ENCODE measurements at places on chromosomes 7 and 10.

DNA sequence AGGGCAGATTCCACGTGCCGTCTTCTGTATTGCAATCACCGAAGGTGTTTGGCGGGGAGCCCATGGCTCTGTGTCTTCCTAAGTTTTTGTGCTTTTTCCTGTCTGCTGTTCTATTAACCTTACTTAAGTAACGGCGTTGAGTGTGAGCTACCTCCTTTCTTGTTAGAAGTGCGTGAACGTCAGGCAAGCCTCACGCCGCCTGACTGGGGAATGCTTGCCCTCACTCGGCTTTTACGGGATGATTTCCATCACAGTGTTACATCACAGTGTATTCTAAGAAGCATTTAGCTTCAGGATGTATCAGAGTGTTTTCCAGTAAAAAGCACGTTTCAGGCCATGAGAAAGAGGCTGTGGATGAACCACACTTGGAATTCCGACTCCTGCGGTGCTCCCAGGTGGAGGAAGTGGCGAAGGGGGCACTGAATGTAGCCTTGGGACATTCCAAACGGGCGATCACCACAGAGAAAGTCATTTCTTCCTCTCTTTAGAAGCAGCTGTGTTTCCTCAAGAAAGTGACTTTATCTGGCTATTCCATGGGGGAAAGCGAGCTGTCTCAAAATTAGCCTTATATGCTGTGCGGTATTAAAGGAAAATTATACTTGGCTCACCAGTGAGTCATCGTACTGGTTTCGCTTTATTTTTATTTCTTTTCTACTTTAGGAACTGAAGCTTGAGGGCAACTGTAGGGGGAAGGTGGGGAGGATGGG, 290.7 kb downstream of the KLF6 start:
- H3K4me3 ChIP-seq: no peak overlapping the region
- DNase-seq: no peak
- H3K36me3 ChIP-seq: no peaks in the 10 kb centered on the region
- no peak overlapping the region for H3K27ac ChIP-seq

GRCh38 chr10:89693176-89693575, 8.2 kb upstream of the KIF20B start:
- H3K4me1 ChIP-seq: no peaks in the 10 kb centered on the region
- no peak overlapping the region for H3K27ac ChIP-seq
- DNase-seq: no peak
- no peaks in the 10 kb centered on the region for H3K27me3 ChIP-seq
- H3K4me3 ChIP-seq: no peak overlapping the region
- no peaks in the 10 kb centered on the region for H3K36me3 ChIP-seq

GRCh38 chr10:86215046-86215445, 151.5 kb downstream of the GRID1 start:
- no peak overlapping the region for H3K27ac ChIP-seq
- H3K4me1 ChIP-seq: no peaks in the 10 kb centered on the region
- H3K27me3 ChIP-seq: no peaks in the 10 kb centered on the region
- no peak for DNase-seq
- H3K4me3 ChIP-seq: no peak overlapping the region
- H3K36me3 ChIP-seq: no peaks in the 10 kb centered on the region

GRCh38 chr7:123096434-123096833, 100.9 kb upstream of the TAS2R16 start:
- no peaks in the 10 kb centered on the region for H3K36me3 ChIP-seq
- no peak overlapping the region for H3K27ac ChIP-seq
- H3K4me3 ChIP-seq: no peak overlapping the region

GRCh38 chr10:526651-527312, 162.7 kb downstream of the DIP2C start:
- no peaks in the 10 kb centered on the region for H3K36me3 ChIP-seq
- H3K4me3 ChIP-seq: no peak overlapping the region
- no peaks in the 10 kb centered on the region for H3K4me1 ChIP-seq

DNA sequence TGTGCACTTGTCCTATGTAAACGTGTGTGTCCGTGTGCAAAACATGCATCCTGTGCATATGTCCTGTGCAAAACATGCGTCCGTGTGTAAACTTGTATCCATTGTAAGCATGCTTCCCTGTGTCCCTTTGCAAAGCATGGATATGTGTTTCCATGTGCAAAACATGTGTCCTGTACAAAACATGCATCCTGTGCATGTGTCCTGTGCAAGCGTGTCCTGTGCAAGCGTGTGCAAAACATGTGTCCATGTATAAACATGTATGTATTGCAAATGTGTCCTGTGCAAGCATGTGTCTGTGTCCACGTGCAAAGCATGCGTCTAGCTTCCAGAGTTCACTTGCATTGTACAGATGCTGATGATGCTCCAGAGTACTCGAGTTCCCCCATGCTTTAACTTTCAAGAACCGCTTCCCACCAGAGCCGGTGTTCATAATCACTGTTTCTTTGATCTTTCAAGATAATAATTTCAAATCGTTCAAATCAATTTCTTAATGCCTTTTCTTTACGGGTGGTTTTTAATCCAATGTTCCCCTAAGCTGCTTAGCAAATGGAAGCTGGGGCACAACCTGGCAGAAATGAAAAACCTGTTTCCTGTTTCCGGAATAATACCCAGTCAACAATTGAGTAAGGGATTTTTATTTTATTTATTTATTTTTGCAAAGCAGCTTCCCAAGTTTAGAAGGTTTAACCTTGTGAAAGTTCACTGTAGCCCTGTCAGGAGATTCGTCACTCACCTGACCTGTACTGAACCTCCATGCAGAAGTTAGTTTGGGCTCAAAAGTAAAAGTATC, 641 bp upstream of the ASB13 start:
- no peak for DNase-seq
- H3K27me3 ChIP-seq: no peaks in the 10 kb centered on the region
- H3K36me3 ChIP-seq: peaks cover 5% of the 10 kb centered on the region
- H3K4me3 ChIP-seq: peak overlapping the region; percentile 68

- no peaks in the 10 kb centered on the region for H3K36me3 ChIP-seq
- no peak overlapping the region for H3K4me3 ChIP-seq
- no peak overlapping the region for H3K27ac ChIP-seq
These were observed 933.8 kb downstream of the REEP3 start for GRCh38 chr10:64454962-64455361.

DNA sequence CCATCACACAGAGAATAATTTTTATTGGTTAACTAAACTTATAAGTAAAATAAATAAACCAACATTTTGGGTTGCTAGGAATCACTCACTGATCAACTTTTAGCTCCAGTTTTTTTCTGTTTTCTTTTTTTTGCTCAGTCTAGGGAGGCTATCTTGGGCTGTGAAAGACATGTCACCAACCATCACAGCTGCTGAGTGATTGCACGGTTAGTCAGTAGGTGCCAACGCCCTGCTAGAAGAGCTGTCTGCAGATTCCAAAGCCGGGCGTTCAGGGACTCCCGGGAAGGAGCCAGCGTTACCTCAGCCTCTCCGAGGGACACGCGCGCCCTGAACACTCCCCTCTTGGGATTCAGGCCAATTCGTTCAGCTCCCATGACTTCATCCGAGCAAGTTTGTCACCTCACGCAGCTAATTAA, 604 bp upstream of the STAM start:
- peaks cover 7% of the 10 kb centered on the region for H3K36me3 ChIP-seq
- H3K27me3 ChIP-seq: no peaks in the 10 kb centered on the region
- peaks cover 29% of the 10 kb centered on the region for H3K4me1 ChIP-seq
- peak overlapping the region; percentile 96 for H3K27ac ChIP-seq

DNA sequence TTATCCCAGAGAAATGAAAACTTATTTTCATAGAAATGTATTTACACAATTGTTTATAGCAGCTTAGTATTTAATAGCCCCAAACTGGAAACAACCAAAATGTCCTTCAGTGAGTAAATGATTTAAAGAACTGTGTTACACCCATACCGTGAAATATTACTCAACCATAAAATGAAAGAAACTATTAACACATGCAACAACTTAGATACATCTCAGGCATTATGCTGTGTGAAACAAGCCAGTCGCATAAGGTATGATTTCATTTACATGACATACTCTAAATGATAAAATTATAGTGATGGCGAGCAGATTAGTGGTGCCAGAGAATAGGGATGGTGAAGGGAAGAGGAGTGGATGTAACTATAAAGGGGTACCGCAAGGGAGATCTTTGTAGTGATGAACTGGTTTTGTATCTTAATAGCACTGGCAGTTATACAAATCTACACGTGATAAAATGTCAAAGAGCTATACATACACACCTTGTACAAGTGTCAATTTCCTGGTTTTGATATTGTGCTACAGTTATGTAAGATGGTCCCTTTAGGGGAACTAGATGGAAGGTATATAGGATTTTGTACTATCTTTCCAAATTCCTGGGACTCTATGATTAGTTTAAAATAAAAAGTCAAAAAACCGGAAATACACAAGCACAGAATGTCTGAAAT, 40.5 kb downstream of the MACC1 start:
- H3K36me3 ChIP-seq: no peaks in the 10 kb centered on the region
- no peak for DNase-seq
- no peaks in the 10 kb centered on the region for H3K27me3 ChIP-seq
- no peak overlapping the region for H3K27ac ChIP-seq
- no peaks in the 10 kb centered on the region for H3K4me1 ChIP-seq
- H3K4me3 ChIP-seq: no peak overlapping the region

GRCh38 chr7:130961128-130961601, 227.2 kb upstream of the KLF14 start:
- H3K36me3 ChIP-seq: no peaks in the 10 kb centered on the region
- H3K4me3 ChIP-seq: peak overlapping the region; percentile 65
- H3K27ac ChIP-seq: peak overlapping the region; percentile 80
- no peaks in the 10 kb centered on the region for H3K27me3 ChIP-seq
- DNase-seq: peak; percentile 65

DNA sequence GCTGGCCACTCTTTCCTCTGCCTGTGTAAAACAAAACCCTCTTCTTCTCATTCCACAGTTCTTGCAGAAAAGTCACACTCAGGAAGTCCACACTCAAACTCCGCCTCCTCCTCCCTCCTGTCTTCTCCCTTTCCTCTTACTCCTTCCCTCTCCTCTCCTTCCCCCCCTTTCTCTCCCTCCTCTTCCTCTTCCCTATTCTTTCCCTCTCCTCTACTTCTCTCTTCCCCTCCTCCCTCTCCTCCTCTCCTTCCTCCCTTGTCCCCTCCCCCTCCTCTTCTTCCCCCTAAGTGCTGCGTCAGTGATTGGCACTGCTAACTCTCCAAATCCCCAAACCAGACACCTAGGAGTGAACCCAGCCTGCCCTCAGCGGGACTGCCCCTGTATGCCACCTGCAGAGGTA, 67.0 kb downstream of the ZNF467 start:
- no peak for DNase-seq
- no peak overlapping the region for H3K4me3 ChIP-seq
- H3K36me3 ChIP-seq: no peaks in the 10 kb centered on the region
- no peak overlapping the region for H3K27ac ChIP-seq
- H3K4me1 ChIP-seq: no peaks in the 10 kb centered on the region

DNA sequence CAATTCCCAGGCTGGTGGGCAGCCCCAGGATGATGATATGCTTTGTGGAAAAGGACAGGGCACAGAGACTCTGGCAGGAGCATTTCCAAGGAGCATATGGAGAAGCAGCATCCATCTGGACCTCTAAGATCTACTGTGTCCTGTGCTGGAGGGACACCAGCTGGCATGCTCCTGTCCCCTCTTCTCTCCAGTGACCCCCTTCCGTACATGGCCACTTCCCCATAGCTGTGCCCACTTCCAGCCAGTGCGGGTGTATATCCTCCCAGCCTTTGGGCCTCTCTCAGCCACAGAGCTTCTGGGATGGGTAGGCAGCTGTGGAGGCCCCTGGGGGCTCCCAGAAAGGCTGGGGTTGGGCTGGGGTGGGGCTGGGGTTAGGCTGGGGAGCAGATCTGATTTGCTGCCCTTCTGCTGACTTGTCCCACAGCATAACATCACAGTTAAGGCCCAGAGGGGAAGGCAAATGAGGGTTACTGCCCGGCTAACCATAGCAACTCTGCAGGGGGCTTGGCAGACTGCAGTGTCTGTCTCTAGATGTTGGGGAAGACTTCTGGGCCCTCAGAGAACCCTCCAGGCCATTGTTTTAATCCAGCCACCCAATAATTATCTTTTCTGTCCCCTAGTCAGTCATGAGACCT, 6.3 kb downstream of the NPFFR1 start:
- no peak overlapping the region for H3K27ac ChIP-seq
- H3K36me3 ChIP-seq: no peaks in the 10 kb centered on the region
- no peaks in the 10 kb centered on the region for H3K4me1 ChIP-seq
- H3K4me3 ChIP-seq: no peak overlapping the region
- H3K27me3 ChIP-seq: no peaks in the 10 kb centered on the region

GRCh38 chr10:115773832-115774231, 499.2 kb downstream of the GFRA1 start:
- H3K27me3 ChIP-seq: no peaks in the 10 kb centered on the region
- no peak for DNase-seq
- H3K36me3 ChIP-seq: no peaks in the 10 kb centered on the region
- H3K4me3 ChIP-seq: no peak overlapping the region

DNA sequence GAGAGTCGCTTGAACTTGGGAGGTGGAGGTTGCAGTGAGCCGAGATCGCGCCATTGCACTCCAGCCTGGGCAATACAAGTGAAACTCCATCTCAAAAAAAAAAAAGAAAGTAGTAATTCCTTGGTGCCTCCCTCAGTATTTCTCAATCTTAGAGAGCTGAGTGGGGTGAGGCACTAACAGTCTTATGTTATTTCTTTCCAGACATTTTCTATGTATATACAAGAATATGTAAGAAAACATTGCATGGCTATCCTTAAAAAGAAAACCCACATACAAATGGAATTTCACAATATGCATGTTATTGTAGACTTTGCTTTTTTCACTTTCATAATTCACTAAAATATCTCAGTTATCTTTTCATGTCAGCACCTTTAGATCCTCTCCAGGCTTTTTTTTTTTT, 13.6 kb upstream of the SLF2 start:
- H3K4me3 ChIP-seq: no peak overlapping the region
- no peaks in the 10 kb centered on the region for H3K4me1 ChIP-seq
- H3K36me3 ChIP-seq: no peaks in the 10 kb centered on the region

DNA sequence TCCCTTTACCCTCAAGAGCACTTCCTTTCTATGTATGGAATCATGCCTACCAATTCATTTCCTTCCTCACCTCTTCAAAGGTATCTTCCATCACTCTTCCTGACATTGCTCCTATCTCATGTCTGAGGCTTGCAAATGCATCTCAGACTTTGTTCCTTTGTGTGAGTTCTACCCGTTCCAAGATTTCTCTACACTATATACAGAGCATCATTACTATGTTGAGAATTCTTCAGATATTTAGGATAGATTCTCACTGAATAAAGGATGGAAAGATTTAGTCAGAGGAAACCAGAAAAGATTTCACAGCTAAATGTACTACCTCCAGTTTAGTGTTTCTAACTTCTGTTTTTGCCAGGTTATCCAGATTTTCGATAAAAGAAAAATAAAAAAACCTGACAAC, 462.7 kb downstream of the PHTF2 start:
- H3K4me1 ChIP-seq: no peaks in the 10 kb centered on the region
- no peak overlapping the region for H3K4me3 ChIP-seq
- no peaks in the 10 kb centered on the region for H3K27me3 ChIP-seq
- no peak overlapping the region for H3K27ac ChIP-seq
- no peaks in the 10 kb centered on the region for H3K36me3 ChIP-seq

- H3K36me3 ChIP-seq: no peaks in the 10 kb centered on the region
- no peak overlapping the region for H3K4me3 ChIP-seq
- H3K4me1 ChIP-seq: no peaks in the 10 kb centered on the region
- no peak overlapping the region for H3K27ac ChIP-seq
These were observed 8.8 kb upstream of the STEAP4 start for GRCh38 chr7:88315522-88315921.

Data from naive thymus-derived CD4-positive, alpha-beta T cell (primary cell).